CD4-positive, alpha-beta T cell treated with Interleukin-6 for 4 hours (primary cell): ENCODE measurements at places on chromosomes 16 and 17.

DNA sequence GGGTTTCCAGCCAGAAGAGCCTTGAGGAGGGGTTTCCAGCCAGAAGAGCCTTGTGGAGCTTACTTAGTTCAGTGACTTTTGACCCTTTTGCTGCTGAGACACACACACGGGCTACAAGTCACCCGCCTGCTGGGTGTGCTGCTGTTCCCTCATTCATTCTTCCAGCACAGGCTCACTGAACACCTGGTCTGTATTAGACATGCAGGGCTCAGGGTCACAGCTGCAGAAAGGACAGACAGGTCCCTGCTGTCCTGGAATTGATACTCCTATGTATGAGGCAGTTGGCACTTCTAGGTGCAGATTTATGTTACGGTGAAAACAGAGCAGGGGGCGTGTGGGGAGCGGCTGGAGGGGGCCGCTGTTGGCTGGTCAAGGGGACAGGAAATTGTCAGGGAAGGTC lies 6.8 kb downstream of the CACNG4 start:
- no peak for DNase-seq

DNA sequence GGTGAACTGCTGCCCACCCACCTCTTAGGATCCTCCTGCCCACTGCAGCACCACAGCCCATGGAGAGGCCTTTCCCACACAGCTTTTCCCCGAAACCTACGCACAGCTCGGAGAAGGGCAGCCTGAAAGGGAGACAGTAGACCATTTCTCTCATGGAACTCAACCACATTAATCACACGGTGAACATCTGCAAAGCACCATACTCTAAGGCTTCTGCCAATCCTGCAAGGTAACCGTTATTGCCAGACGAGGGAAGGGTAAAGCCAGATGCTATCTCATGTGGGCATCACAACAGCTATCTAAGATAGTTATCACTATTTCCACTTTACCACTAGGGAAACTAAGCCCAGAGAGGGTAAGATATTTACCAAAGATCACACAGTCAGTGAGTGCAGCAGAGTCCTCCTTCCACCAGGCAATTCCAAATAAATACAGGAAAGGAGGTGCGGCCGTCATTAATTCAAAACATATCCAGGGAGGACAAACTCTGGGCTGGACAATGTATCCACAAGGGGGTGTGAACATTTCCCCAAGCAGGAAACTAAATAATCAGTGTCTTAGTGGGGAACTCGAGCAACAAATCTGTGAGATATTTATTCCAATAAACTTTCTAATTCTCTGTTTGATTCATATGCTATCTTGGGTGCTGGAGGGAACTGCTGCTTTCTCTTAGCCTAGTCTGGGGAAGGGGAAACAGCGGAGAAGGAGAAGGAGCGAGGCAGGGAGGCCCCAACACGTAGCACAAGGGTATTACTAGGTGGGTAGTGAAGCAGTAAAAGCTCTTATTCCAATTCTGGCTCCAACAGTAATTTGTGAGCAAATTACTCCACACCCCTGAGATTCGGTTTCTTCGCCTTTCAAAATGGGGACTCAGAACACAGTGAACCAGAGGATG lies 723 bp downstream of the TMEM186 start:
- no peak for DNase-seq

GRCh38 chr16:4561596-4561995 lies 5.5 kb downstream of the C16orf96 start:
- no peak for DNase-seq

GRCh38 chr16:88681084-88681680 lies 5.1 kb downstream of the SNAI3 start:
- peak; percentile 68 for DNase-seq
